Stimulated activated CD4-positive, alpha-beta T cell treated with anti-CD3 and anti-CD28 coated beads, TNF-alpha, amount 100 ng/mL, for 48 hours (primary cell): ENCODE measurements at places on chromosomes 12 and 14.
A peak's percentile ranks its signal among the peaks of the same experiment; 100 is the strongest.

GRCh38 chr14:91890291-91890749 lies 23.0 kb upstream of the TC2N start:
- DNase-seq: no peak

DNA sequence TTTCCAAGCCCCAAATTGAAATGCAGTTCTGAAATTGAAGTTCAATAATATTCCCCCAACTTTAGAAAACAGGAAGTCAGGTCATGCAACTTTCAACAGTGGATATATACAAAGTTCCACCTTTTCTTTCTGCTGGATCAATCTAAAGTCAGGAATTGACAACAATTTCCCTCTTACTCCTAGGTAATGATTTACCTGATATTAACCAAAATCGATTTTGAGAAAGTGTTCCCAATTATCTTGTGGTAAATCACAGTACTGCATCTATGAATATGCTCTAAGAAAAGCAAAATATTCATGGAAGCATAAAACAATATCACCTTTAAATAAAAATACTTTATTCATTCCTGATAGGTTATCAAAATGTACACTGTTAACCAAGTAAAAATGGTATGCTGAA lies 28.4 kb downstream of the BDKRB1 start:
- no peak for DNase-seq

- no peak for DNase-seq
Measured at GRCh38 chr14:53167602-53168328, 14.6 kb upstream of the DDHD1 start.

- DNase-seq: no peak
Measured at GRCh38 chr12:26872625-26873024, 39.6 kb upstream of the ITPR2 start.

DNA sequence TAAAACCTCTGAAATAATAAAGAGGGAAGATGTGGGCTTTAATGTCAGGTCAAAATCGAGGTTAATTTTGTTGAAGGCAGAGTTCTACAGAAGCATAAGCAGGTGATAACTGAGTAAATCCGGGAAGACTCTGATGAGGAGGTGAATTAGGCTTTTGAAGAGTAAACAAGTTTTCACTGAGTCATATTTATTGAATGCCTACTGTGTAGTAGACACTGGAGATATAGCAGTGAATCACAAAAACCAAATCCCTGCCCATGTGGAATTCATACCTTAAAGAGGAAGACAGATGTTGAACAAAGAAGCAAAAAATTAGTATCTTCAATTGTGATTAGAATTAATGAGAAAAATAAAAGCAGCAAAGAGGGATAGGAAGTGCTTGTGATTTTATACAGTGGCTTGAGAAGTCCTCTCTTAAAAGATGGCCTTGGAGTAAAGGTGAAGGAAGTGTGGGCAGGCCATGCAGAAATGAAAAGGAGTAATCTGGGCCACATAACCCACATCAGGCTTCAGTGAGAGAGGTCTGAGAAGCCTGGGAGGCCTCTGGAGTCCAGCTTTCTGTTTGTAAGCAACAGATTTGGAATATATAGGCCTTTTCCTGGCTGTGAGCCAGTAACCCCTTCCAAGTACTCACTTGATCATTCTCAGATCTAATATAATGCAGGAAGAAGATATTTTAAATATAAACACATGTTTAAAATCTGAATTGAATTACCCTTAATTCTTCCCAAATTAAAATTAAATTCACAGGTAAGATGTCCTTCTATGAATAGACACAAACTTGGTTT lies 46.7 kb downstream of the BHLHE41 start:
- no peak for DNase-seq

DNA sequence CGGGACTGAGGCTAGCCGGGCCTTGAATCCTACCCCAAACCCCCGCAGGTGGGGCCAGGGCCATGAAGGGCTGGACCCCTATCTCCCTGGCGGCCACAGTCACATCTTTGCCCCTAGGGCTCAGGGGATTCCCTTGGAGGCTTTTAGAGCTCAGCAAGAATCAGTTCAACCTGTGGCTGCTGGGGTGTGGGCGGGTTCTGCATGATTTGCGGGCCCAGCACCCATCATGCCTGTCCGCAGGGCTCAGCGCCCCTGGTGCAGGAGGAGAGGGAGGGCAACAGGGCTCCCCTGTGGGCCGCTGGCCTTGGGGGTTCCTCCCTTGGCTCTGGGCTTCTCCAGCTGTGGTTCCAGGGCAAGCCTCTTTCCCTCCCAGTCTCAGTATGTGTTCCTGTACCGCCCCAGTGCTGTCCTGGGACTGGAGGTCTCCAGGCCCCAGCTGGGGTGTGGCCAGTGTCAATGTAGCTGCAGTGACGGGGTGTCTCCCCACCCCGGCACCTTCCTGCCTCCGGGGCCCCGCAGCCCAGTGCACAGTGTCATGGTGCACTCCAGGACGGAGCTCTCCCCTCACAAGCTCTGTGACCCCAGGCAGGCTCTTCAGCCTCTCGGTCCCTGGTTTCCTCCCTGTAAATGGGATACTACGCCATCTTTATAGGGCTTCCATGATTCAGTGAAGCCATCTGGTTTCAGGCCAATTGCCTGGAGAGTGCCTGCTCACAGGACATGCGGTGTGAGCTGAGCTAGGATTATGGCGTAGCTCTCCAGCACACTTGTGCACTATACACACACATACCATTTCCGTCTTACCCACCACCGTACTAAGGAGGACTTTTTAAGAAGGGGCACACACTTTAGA lies 9.9 kb upstream of the LBHD2 start:
- no peak for DNase-seq

- no peak for DNase-seq
Measured at GRCh38 chr14:69247676-69248440, 12.1 kb upstream of the GALNT16 start.

DNA sequence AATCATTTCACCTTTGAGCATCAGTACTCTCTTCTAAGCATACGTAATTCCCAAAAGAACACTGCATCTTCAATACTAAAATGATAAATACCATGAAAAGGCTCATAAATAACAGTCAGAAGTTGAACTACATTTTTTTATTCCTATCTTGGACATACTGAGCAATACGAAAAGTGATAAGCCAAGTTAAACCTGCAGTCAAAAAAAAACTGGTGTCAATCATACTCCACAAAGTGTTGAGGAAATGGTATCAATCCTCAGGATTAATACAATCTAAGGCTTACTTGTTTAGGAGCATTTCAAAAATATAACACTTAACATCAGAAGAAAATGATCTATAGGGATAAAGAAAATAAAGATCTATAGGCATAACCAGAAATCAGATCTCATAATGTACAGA lies 5.5 kb downstream of the BTG1 start:
- DNase-seq: no peak

DNA sequence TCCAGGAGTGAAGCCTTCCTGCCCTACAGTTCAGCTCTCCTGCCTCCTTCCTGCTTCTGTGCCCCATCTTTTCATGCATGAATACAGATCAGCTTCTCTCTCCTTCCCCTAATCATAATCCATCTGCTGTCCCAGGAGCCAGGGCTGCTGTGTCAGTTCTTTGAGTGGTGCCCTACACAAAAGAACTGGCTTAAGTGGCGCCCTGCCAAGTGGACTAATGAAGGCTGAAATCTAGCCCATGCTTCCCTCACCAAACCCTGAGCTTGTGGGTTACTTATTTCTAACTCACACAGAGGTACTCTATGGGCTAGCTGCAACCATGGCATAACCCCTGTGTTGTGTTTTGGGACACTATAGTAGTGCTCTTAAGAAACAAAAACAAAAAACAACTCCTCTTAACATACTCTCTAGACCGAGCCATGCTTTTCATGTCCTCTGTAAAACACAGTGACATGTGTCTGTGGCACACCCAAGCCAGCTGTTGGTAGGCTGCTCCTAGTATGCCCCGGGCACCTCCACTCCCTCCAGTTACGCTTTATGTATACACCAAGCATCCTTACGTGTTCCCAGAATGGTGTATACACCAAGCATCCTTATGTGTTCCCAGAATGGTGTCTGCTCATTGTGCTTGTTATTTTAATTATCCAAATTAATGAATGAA lies 19.3 kb upstream of the ETV6 start:
- no peak for DNase-seq

- no peak for DNase-seq
Measured at GRCh38 chr14:76781648-76782051, 20.4 kb downstream of the VASH1 start.

DNA sequence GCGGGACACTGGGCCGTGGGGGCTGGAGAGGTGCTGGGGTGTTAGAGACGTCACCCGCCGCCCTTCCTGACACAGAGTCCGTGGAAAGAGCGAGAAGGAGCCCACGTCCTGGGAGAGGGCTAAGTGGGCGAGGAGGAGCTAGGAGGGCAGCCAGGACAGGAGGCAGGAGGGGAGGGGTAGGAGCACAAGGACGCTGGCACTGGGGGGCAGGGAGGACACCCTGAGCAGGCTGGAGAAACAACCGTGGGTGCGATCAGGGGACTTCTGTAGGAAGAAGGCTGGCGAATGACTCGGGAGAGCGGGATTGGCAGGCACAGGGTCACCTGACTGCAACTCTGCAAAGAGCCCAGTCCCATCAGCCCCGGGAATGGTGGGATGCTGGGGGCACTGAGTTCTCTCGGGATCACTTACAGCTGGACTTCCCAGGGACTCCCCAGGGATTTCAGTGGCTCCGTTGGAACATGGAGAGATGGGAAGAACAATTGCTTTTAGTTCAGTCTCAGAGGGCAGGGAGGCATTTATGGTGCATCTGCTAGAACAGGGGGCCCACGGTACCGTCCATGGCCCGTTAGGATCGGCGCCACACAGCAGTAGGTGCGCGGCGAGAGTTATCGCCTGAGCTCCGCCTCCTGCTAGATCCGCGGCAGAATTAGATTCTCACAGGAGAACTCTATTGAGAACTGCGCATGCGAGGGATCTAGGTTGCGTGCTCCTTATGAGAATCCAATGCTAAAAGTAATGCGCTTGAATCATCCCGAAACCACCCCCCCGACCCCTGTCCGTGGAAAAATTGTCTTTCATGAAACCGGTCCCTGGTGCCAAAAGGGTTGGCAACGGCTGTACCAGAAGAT lies 24.3 kb downstream of the UBR7 start:
- DNase-seq: no peak

- DNase-seq: no peak
Measured at GRCh38 chr12:92753976-92754885, 51.4 kb downstream of the PLEKHG7 start.

DNA sequence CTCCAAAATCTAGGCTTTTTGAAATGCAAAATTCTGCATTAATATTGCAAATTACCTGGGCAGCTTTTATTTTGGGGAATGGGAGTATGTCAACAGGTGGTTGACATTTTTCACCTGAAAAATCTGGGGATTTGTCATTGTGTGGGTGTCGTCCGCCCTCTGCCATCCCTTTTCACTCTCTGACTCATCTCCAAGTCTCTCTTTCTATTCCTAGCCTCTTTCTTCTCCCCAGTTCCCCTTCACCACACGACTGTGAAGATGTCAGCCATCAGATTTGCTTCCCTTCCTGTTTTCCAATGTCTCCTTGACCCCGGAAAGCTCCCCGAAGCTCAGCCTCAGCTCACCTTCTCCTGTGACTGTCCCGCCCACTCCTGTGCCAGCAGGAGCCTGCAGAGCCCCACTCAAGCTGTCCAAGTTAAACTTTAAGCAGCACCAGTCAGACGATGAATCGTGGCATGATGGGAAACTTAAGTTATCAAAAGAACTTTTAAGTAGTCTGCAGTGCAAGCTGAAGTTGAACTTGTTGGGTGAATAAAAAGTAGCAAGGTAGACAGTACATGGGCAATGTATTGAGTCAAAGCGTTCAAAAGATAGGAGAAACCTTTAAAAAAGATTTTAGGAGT lies 590.2 kb downstream of the VRK1 start:
- no peak for DNase-seq

DNA sequence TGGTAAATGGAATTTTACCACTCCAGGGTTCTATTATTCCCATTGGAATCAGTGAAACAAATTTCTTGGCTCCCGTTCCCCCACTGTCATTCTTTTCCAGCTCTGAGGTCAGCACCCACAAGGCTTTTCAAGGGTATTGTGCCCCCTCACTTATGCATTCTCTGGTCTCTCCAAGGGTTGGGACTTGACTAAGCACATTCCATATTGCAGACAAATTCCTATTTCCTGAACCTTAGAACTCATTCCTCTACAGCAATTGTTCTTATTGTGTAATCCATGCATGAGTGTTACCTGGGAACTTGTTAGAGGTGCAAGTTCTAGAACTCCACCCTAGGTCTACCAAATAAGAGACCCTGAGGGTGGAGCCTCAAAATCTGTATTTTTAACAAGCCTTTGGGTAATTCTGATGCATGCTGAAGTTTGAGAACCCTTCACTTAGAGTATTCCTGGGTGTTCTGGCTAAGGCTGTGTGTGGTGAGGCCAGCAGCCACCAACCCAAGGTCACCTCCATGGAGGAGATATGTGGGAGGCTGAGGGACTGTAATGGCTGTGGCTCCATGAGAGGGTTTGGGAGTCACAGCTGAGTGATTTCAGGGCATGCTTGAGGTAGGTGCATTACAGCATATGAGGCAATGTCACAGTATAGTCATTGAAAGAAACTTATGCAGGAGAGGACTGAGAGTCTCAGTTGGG lies 150.9 kb downstream of the TTC6 start:
- DNase-seq: no peak

GRCh38 chr12:55820679-55821078 lies 2.8 kb downstream of the ORMDL2 start:
- DNase-seq: no peak

DNA sequence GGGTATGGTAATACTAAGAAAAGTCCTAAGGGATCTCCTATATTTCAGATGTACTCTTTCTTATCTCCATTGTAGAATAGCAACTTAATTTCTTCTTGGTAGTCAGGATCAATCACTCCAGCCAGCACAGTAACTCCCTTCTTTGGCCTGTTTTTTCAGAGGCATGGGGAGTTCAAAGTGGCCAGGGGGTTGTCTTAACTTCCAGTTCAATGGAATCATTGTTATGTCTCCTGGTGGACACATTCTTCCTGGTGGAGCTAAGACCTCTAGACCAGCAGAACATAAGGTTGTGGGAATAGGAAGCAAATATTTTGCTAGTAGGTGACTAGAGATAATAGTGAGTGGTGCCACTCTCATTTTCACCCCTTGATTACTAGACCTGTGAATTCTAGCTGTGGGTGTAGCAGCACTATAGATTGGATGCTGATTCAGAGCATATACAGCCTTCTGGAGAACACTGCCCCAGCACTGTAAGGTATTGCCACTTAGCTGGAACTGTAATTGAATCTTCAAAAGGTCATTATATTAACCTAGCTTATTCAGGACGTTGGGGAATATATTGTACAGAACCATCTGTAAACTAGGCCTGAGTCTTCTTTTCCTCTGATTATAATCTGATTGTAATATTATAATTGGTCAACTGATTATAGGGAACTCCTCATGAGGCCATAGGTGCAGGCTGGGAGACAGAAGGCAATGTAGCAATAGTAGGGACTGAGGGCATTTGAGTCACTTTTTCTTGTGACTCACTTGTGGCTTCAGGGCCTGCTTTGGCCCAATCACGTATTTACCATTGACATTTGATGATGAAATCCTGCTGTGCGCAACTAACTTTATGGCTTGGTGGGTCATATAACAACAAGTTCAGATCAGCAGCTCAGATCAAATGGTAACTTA lies 60.2 kb upstream of the ATP2B1 start:
- DNase-seq: peak; percentile 24

GRCh38 chr14:106843951-106844483 lies 1317.6 kb downstream of the TMEM121 start:
- DNase-seq: no peak
